ENCODE measurements at places on chromosomes 5 and 9.

- no peak for DNase-seq
Measured at GRCh38 chr5:109573766-109574165, 116.0 kb upstream of the MAN2A1 start.

GRCh38 chr9:126851286-126851880 lies 9.1 kb upstream of the ZBTB34 start:
- DNase-seq, result no peak

GRCh38 chr9:132507670-132508469 lies 74.5 kb upstream of the BARHL1 start:
- DNase-seq, result peak; percentile 35

DNA sequence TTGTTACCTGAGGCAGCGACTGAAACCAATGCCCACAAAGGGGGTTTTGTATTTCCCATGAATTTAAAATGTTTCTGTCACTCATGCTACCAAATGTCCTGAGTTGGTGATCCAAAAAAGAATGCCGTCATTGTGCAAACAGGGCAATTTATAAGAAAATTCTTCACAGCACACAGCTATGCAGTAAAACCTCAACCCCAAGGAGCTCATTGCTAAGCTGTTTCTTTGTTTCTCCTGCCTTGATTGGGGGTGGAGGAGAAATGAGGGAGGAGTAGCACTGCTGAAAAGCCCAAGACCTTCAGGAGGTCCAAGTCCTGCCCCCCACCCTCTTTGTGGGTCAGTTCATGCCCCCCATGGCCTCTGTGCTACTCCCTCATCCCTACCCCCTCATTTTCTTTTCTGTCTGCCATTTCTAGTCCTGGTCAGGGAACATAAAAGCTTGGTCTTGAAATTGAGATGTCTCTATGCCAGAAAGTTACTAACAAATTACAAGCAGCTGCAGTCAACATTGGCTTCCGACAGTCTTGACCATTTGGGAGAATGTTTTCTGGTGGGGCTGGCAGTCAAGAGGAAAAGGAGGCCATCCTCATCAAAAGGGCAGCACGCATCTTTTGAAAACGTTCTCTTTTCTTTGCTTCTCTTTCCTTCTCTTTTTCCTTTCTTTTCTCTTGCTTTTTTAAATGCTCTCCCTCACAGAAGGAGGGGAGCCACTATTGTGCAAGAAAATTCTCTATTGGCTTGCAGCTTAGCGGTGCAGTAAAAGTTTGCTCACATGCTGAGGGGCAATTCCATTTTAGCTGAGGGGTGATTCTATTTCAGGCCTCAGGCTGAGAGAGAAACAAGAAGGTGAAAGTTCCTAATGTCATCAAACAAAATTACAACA lies 133.3 kb downstream of the GCNT1 start:
- DNase-seq, result no peak

DNA sequence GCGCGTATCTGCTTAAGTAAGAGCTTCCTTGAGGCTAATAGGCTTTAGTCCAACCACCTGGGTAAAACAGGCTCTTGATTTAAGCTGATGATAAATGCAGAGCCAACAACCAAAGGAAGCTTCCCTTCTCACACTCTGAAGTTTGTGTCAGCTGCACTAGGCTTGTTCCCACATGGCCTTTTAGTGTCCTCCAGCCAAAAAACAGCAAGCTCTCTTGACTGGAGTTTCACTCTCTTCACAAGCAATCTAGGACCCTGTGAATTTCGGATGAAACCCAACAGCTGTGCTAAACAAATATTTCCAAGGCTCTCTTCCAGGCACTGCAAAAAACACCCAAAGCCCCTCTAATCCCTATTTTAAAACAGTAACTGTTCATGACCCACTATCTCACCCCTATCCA lies 63.9 kb downstream of the SAXO1 start:
- no peak for DNase-seq

- no peak for DNase-seq
Measured at GRCh38 chr5:76660360-76660759, 37.2 kb upstream of the F2RL2 start.

GRCh38 chr5:56019306-56020272 lies 24.8 kb upstream of the IL6ST start:
- DNase-seq, result no peak

DNA sequence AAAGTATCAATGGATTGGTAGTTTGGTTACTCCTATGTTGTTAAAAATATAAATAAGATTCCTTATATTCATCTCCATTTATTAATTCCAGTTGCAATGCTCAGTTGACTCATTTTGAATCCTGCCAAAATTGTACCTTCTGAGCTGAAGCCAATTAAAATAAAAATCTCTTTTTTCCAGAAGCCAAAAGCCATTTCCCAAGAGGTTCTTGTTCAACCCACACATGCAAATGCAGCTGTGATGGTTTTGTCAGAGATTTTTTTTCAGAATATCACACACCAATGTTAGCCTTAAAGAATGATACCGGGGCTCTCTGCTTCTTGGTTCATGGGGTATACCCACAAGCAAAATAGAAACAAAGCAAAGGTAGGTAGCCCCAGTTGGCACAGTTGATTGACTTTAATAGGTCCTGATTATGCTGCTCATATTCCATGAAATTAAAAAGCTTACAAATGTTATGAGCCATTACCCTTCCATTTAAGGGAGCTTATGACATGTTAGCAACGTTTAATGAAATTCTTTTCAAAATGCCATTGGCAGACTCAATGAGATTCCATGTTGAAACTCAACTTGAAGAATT lies 208.0 kb downstream of the SGCD start:
- no peak for DNase-seq

- DNase-seq, result no peak
Measured at GRCh38 chr5:119833176-119833575, 203.8 kb downstream of the FAM170A start.

DNA sequence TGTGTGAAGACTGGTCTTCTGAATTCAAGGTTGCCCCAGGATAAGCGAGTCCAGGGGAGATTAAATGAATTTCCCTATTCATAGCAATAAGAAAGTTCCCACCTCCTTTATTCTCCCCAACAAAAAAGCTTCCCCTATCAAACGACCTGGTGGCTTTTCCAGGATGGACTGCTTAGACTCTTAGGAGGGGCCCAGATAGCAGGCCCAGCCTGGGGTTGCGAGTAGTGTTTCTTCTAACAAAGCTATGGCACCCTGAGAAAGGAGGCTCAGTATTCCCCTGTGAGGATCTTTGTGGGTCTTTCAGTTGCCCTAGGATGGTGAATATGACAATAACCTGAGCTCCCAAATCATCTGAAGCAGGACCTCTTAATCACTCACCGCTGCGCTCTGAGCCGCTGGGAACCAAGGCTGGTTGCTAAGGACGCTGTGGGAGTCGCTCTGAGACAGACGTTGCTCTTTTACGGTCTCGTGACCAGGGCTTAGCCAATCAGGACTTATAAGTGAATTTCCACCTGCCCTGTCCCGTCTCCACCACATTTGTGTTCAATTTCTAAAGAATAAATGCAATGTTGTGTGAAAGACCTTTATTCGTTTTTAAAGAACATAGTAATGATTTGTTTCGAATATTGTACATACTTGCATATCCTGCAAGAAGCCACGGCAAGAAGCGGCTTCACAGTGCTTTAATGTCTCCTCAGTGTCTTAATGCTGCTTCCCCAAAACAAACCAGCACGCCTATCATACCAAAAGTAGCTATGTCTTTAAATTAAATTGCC lies at the start of gene TMEM232:
Gene TMEM232, minus strand, starts transcription at position 423 of the 776 bp plus-strand sequence. CDS start 59,319 bp downstream, outside the sequence.
- DNase-seq, result peak; percentile 68

- DNase-seq, result no peak
Measured at GRCh38 chr5:55829956-55830355, 21.2 kb upstream of the IL31RA start.

- DNase-seq, result no peak
Measured at GRCh38 chr5:57163553-57164006, 10.3 kb upstream of the GPBP1 start.

DNA sequence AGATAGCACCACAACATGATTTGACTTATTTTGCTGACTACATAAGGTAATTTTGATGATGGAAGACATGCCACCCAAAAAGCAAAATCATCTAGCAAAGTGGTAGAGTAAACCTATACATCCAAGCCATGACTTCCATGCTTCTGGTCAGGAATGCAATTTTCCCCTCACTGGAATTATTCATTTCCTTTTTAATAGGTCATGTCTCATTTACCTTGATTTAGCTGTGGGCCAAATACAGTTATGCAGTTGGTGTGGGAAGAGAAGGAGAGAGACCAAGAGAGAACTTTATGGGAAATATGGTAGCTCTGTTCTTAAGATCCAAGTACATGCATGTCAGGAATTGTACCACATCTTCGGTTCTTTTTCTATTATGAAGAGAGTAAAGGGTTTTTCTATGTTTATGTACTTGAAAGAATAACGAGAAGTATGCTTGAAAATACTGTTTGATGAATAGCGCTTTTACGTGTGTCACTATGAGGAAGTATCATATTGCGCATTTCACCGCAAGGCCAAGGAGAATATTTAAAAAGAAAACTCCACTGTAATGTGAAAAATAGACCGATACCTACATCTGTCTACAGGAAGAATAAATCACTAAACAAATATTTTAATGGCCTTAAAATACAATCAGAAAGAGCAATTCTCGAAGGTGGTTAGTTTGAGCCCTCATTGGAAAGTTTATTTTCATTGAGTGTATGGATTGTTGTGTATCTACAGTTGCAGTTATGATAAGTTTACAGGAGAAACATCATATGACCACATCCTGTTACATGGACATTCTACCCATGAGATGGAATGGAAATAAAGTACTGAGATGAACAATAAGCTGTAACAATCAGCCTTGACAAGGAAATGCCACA lies 134.0 kb downstream of the FOXD1 start:
- DNase-seq, result no peak

GRCh38 chr5:41145306-41145705 lies 68.0 kb downstream of the C6 start:
- no peak for DNase-seq

DNA sequence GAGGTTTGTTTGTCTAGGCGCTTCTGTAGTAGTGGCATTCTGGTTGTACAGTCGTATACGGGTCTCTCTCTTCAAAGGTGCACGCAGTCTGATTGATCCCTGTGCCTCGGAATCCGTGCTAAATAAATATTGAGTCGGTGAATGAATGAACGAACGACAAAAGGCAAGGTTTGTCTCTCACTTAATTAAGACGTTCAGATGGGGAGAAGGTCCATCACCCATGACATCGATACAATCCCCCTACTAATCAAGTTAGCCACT lies 500 bp upstream of the CREBRF start:
- DNase-seq, result no peak

DNA sequence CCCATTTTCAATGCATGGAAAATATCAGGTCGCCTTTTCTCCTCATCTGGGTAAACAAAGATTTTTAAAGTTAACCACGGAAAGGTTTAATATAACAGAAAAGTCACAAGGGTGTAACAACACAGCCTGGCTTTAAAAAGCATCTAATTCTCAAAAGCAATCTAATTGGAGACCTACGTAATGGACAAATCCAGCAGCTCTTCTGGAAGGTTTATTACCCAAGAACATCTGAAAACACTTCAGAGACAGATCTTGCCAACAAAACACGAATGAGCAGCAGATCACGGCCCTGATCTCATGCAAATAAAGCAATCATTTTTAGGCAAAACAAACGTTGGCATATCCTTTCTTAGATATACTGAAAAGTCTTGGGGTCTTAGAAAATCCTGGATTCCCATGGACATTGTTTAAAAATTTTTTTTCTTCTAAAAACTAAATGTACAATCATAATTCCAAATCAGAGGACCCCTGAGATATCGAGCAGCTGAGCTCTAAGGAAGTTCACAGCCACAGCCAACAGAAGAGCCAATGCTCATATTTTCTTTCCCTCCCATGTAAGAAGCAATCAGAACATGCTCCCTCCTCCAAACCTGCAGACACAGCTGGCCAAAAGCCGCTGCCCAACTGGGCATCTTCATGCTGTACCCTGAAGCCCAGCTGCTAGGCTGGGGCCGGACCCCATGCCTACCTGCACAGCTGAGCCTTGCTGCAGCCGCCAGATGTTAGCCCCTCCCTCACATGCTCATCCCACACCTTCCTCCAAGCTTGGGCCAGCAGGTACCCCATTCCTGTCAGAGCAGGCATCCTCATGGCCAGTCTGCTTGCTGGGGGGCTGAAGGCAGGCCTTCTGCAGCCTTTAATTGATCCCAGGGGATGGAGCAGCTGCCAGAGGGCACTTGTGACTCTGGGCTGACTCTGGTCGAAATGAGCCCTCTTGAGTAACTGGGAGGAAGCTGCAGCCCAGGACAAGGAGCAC lies 11.2 kb downstream of the ANKS6 start:
- DNase-seq, result no peak

- no peak for DNase-seq
Measured at GRCh38 chr5:143801252-143801939, 10.6 kb upstream of the HMHB1 start.

DNA sequence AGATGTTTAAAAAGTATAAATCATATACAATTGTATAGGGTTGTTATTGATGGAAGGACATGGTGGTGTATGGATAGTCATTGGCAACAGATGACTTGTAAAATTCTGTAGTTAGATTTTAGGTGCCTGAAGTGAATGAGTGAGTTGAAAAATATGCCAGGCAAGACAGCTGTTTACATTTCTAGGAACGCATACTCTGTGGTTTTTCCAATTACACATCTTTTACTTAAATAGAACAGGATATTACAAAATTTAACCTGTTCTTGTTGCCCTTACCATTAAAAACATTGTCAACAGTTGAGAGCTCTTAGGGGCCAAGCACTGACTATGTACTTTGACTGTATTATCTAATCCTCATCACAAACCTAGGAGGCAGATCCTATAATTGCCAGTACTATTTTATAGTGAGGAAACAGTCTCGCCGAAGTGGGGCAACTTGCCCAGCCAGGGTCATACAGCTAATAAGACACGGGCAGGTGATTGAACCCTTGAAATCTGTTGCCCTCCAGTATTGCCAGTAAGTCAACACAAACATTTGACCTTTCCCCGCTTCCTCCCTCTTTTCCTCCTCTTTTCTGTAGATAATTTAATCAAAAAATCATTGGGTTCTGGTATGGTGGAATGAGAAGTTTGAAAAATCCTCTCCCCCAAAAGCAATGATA lies 88.6 kb downstream of the MACROH2A1 start:
- no peak for DNase-seq

GRCh38 chr5:34742061-34742460 lies 85.9 kb downstream of the RAI14 start:
- no peak for DNase-seq
